ENCODE measurements at places on chromosomes 11 and 22.

- DNase-seq: no peak
Observed at GRCh38 chr11:90661233-90661632, 438.4 kb upstream of the CHORDC1 start.

- DNase-seq: no peak
Observed at GRCh38 chr22:44181033-44181911, 547 bp downstream of the PARVG start.

GRCh38 chr11:69700278-69701140 is 3.3 kb downstream of the FGF19 start:
- DNase-seq: no peak

- no peak for DNase-seq
Observed at GRCh38 chr22:25996669-25997068, 172.6 kb upstream of the SEZ6L start.

GRCh38 chr11:312092-312816 is 1.6 kb upstream of the IFITM1 start:
- no peak for DNase-seq

- peak; percentile 20 for DNase-seq
Observed at GRCh38 chr11:126989942-126990715, 10.4 kb downstream of the KIRREL3 start.
